Stimulated activated CD4-positive, alpha-beta T cell treated with anti-CD3 and anti-CD28 coated beads, Interleukin-15, amount 100 ng/mL, for 1 hour (primary cell): ENCODE measurements at places on chromosomes 16 and 17.

- peak; percentile 24 for DNase-seq
Measured at GRCh38 chr17:55295411-55296170, 30.8 kb downstream of the HLF start.

- no peak for DNase-seq
Measured at GRCh38 chr16:89473136-89473712, 17.1 kb downstream of the ANKRD11 start.

DNA sequence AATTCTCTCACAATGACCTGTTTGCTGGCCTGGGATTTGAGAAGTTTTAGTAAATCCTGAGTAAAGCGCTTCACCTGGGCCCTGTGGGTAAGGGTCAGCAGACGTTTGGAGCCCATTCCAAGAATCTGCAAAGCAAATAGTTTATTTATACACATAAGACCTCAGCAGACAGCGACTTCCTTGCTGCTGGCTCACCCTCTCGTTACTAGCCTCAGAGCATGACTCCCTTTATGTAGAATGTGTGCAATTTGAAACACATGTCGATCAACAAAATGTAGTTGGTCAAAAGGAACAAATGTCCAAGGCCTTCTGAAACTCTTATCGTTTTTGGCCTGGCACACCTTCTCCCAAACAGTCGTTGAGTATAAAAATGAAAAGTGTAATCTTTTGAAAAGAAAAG lies 31.3 kb downstream of the MARF1 start:
- no peak for DNase-seq

DNA sequence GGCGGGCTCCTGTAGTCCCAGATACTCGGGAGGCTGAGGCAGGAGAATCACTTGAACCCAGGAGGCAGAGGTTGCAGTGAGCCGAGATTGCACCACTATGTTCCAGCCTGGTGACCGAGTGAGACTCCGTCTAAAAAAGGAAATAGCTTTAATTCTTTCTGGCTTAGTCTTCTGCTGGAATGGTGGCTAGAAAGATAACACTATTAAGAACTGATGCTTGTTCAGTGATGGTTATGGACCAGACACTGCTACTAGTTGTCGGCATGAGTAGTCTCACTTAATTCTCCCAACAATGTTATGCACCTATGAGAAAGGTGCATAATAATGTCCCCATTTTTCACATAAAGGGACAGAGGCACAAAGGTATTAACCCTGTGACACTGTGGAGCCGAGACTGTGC lies 188.7 kb downstream of the HS3ST3A1 start:
- DNase-seq: no peak

DNA sequence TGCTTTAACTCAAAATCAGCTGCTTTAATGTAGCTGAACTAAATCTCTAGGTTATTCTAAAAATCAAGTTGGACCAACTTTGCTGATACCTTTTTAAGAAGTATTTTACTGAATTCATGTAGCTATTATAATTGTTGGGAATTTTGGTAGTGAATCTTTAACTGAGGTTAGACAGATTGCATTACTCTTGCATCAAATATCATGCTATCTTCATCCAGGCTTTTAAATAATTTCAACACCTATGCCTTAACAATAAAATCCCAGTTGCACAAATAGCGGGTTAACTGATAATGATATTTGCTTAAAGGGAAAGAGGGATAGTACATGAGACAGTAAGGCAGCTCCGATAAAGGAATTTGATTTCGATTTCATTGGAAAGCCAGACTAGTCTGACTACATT lies 241.3 kb upstream of the TBX2 start:
- no peak for DNase-seq

GRCh38 chr17:31570951-31571892 lies 179.7 kb downstream of the RAB11FIP4 start:
- no peak for DNase-seq

DNA sequence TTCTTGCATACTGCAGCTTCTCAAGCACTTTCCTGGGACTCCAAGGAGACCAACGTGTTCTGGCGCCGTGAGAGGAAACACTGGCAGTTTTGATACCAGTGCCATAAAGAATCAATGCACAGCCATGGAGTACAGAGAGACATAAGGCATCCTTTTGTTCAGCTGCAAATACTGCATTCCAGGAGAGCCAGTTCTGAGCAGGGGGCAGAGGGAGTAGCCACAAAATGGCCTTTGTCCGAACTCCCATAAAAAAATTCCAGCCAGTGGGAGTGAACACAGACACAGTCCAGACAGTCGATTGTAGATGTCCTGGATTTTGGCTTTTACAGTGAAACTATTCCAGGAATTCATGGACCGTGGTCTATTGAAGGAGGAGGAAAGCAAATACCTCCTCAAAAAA lies 36.2 kb upstream of the TEKT3 start:
- no peak for DNase-seq

- no peak for DNase-seq
Measured at GRCh38 chr17:17511881-17512858, 16.0 kb upstream of the RASD1 start.

GRCh38 chr16:56625943-56626654 lies 518 bp downstream of the MT1E start:
- no peak for DNase-seq

- DNase-seq: no peak
Measured at GRCh38 chr17:29596811-29597210, 3.9 kb downstream of the ANKRD13B start.

- no peak for DNase-seq
Measured at GRCh38 chr16:4240624-4241023, 1.3 kb downstream of the SRL start.

DNA sequence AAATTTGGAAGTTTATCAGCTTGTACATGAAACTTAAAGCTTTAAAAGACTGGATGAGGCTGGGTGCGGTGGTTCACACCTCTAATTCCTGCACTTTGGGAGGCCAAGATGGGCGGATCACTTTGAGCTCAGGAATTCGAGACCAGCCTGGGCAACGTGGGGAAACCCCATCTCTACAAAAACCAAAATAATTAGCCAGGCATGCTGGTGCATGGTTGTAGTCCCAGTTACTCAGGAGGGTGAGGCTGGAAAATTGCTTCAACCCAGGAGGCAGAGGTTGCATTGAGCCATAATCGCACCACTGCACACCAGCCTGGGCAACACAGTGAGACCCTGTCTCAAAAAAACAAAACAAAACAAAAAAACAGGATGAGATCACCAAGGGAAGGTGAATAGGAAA lies 209.5 kb downstream of the AATF start:
- no peak for DNase-seq

GRCh38 chr16:26189536-26189935 lies 497.8 kb downstream of the HS3ST4 start:
- no peak for DNase-seq

GRCh38 chr17:79661292-79662041 lies 50.6 kb upstream of the RBFOX3 start:
- no peak for DNase-seq

- no peak for DNase-seq
Measured at GRCh38 chr16:69073181-69073702, 32.2 kb upstream of the HAS3 start.

DNA sequence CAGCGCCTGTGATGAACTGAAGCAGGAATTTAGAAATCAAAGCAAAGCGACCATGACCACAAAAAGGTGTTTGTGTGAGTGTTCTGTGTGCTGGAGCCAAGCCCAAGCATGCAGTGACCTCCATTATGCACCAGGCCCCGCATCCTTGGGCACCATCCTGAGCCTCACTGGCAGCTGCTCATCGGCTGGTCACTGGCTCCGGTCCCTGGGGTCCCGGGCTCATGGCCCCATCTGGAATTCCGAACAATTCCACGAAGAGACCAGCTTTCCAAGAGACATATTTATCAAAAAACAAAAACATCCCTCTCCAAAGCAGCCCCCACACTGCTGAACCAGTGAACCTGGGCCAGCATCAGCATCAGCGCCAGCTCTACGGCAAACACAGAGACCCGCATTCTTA lies 15.2 kb upstream of the ZNF469 start:
- DNase-seq: no peak

- DNase-seq: no peak
Measured at GRCh38 chr16:59052231-59052630, 318.1 kb upstream of the GOT2 start.

DNA sequence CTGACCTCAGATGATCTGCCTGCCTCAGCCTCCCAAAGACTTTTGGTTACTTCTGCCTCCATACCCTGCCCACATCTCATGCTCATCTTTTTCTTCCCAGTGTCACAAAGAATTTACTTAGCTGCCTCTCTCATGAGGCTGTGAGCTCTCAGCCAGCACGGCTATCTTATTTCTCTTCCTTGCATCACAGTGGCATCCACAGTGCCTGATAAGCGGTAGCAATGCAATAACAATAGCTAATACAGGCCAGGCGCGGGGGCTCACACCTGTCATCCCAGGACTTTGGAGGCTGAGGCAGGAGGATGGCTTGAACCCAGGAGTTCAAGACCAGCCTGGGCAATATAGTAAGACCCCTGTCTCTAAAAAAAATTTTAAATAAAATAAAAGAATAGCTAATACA lies 15.5 kb upstream of the MARVELD3 start:
- DNase-seq: no peak
